ENCODE measurements at places on chromosomes 13 and 19.
A peak's percentile ranks its signal among the peaks of the same experiment; 100 is the strongest.

DNA sequence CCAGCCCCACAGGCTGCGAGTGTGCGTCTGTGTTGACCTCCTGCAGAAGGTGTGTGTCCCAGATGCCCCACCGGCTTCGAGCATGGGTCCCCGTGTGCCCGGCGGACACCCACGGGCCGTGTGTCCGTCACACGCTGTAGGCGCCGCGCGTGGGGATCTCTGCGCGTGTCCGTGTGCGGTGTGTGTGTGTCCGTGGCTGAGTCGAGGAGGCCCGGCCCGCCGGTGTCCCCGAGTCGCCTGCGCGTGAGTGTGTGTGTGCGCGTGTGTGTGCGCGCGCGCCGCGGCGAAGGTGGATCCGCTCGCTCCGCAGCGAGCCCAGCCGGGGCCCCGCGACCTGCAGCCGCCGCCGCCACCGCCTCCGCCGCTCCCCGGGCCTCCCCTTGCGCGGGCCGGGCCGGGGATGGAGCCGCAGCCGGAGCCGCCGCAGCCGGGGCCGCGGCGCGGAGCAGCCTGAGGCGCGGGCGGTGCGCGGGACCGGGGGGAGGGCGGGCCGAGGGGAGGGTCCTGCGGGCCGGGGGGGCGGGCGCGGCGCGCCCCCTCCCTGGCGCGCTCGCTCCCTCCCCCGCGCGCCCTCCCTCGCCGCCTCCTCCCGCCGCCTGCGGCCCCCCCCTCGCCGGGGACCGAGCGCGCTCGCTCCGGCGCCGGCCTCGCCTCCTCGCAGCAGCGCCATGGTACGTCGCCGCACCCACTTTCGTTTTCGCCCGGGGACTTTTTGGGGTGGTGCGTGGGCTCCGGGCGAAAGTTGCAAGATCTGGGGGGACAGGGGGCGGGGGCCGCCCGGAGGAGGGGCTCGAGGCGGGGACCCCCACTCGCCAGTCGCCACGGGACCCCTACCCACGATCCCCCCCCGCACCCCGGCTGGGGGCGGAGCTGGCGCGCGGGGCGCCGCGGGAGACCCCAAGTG lies 7.1 kb upstream of the NFIC start:
- peak; percentile 39 for DNase-seq

DNA sequence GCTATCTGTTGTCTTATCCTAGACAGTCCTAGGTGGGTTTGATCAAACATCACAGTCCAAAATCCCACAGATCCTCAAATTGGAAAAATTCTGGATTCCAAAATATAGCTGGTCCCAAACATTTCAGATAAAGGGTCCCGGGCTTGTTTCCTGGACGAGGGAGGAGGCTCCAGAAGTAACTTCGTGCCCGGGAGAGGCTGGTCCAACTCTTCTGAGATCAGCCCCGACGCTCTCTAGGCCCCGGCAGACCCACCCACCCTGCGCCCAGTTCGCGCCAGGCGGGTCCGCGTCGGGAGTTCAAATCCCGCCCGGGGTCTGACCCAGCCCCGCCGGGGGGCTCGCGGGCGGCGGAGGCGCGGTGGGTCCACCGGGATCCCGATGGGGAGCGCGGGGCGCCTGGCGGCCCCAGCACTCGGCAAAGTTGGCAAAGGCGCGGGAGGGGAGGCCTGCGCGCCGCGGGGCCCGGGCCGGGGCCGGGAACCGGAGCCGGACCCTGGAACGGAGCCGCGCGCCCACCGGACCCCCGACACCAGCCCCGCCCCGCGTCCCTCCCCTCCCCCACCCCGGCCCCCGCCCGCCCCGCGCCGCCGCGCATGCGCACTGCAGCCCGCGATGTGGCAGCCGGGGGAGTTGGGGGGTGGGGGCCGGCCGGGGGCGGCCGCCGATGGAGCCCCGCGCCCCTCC lies 513 bp downstream of the MIER2 start:
- DNase-seq = peak; percentile 19

GRCh38 chr13:52421216-52421615 lies 15.2 kb upstream of the THSD1 start:
- no peak for DNase-seq

- DNase-seq = peak; percentile 51
Measured at GRCh38 chr19:53537521-53538377, at the start of gene ZNF331. TSS of gene ZNF331 (plus strand) at chr19:53538145. CDS start at chr19:53569377, 31,232 bp downstream.

GRCh38 chr19:38596057-38596981 lies 21.4 kb downstream of the MAP4K1 start:
- DNase-seq = no peak

DNA sequence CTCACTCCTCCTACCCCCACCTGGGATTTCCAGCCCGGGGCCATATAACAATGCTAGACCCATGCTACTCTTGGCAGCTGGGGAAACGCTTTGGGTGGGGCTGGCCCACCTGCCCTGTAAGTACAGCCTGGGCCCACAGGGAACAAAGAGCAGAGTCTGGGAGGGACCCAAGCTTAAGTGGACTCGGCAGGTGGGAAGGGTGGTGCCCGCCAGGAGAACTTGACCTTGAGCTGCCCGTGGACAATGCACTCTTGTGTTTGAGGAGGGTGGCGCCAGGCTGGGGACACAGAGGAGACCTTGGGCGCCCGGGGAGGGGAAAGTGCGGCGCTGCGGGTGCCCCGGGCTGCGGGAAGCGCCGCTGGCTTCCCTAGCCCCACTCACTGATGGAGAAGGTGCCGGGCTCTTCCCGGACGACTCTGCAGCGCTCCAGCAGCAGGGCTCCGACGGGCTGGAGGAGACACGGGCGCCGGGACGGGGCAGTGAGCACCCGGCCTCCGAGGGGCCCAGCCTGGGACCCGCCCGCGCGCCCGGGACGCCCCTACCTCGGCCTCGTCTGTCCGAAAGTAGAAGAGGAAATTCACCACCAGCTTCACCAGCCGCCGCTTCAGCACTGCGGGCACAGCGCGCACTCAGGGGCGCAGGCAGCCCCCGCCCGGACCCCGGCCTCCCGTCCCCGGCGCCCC lies 607 bp downstream of the PLEKHJ1 start:
- DNase-seq = peak; percentile 5

- no peak for DNase-seq
Measured at GRCh38 chr13:108194435-108194936, 20.9 kb downstream of the LIG4 start.

- DNase-seq = no peak
Measured at GRCh38 chr13:45416516-45417128, 1.6 kb downstream of the SLC25A30 start.

GRCh38 chr19:1846517-1847204 lies 1.6 kb downstream of the REXO1 start:
- DNase-seq = no peak

DNA sequence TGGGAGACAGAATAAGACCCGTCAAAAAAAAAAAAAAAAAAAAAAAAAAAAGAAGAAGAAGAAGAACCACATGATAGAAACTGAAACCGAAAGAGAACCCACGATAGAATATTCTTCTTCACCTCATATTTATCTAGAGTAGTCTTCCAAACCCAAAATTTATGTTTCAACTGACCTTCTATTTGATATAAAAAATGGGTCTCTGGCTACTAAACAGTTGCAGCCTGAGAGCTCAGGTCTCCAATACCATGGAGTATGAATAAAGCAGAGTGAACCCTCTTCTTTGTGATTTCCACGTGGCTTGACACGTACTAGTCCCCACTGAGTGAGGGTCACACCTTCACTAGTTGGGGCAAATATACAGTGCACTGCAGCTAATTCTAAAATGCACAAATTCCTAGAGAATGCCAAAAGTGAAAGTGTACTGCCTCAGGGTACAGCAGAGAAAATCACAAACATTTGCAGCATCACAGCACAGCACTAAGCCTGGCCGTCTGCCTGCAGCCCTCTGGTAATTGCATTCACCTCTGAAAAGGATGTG lies 30.8 kb upstream of the RFC3 start:
- DNase-seq = no peak

DNA sequence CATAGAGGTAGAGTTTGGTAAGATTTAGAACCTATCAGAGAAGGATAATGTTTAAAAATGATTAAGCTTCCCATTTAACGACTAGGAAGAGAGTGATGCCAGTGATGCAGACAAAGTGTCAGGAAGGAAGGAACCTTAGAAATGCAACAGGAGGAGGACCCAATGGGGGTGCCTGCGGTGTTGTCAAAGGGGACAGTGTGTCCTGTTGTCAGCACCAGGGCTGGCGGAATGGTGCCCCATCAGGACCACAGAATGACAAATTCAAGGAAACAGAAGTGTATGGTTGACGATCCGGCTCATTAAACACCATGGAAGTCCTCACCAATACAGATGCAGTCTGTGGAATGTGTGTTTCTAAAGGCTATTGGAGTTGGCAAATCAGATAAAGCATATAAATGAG lies 19.3 kb downstream of the ATP12A start:
- DNase-seq = no peak

DNA sequence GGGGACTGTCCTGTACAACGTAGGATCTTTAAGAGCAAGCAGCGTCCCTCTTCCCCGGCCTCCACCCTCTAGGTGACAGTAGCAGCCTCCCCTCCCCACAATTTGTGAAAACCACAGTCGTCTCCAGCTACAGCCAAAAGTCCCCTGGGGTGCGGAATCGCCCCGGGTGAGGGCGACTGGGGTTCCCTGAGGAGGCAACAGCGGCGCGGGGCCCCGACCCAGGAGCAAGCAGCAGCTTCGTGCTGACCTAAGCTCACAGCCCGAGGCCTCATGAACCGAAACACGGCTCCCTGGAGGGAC lies 322 bp downstream of the ZNF558 start:
- no peak for DNase-seq

GRCh38 chr13:110212529-110212928 lies 94.4 kb downstream of the COL4A1 start:
- DNase-seq = no peak

GRCh38 chr19:39915101-39915847 lies 19.2 kb downstream of the FCGBP start:
- no peak for DNase-seq

GRCh38 chr13:35978607-35979316 lies 152.4 kb downstream of the DCLK1 start:
- DNase-seq = peak; percentile 24

DNA sequence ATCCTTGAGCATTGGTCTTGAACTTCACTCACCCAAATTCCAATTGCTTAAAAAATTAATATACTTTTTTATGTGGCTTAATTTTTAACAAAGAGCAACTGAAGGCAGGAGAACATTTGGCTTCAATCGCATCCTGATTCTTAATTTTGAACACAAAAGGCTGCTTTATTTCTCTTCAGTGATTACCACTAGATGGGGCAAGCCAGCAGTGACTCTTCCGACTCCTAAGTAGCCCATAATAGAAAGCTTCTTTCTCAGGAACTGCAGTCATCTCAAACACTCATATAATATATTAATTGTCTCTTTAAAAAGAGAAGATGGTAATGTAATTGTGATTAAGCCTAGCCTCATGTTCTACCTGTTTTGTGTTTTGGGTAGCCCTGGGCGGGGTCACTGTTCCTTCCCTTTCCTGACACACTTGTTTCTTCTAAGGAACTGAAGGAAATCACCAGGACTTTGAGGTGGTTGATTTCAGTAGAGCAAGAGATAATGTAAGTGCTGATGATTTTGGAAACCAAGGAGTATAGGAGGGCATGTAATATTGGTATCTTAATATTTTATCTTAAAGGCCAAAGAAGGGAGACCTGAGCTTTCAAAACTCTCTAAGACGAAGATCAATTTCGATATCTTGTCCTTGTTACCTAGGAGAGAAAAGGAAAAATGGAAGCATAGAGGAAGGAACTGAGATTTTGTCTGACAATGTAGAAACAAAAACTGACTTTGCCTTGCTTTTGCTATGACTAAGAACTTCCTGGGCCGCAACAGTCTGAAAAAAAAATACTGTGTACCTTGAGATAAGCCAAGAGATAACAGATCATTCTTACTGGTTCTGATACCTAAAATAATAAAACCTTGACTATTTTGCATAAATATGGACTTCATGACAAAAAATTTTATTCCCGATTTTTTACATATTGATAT lies 73.1 kb downstream of the TNFSF13B start:
- peak; percentile 46 for DNase-seq
